ENCODE measurements at places on chromosomes 7 and 10. TPM values are rescaled to one million over a fixed set of nuclear protein-coding genes. Genes with fewer than 3 reads are reported as not detected.

GRCh38 chr7:52498366-52498765 lies 537.1 kb upstream of the POM121L12 start:
- no peak for DNase-seq

GRCh38 chr10:102799691-102800471 lies 37.3 kb downstream of the CYP17A1 start:
- DNase-seq = no peak

DNA sequence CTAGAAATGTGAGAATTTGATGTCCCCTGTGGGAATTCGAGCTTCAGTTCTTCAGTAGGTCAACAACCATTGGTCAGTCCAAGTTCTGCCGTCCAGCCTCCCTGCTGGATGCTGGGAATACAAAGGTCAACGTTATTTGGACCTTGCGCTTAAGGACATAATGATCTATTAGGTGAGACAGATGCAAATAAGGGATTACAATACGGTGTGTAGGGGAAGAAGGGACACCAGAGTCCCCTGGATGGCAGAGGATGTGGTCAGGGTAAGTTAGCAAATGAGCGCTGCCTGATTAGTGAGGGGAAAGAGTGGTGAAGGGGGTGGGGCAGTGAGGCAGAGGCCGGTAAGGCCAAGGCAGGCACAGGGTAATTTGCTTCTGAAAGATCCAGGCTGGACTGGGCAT lies 16.2 kb downstream of the CCNY start:
- DNase-seq = peak; percentile 76

DNA sequence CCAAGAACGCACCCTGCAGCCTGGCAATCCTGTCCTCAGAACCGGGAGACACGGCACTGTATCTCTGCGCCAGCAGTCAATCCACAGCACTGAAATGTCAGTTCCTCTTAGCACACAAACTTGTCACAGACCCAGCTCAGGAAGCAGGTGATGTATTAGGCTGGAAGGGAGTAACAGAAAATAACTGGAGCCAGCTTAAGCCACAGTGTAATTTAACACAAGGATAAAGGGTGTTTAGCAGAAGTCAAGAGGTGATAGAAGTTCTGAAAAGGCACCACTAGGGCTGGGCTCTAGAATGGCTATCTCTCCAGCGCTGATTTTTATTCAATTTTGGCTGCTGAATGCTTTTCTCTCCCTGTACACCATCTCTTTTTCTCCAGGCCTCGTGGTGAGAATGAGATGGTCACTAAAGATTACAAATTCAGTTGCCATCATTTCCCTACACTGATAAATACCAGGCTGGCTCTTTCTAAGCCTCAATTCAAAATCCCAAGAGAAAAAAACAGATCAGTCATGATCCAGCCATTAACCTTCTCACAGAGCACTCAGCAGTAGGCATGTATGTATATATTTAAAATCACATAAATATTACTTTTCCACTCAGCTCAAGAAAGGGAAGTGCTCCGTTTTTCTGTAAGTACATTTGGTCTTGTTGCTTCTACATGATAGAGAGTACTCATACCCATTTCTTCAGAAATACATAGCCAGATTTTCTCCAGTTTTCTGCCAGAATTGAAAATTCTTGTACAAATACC lies 102.7 kb upstream of the PRSS1 start:
- no peak for DNase-seq

DNA sequence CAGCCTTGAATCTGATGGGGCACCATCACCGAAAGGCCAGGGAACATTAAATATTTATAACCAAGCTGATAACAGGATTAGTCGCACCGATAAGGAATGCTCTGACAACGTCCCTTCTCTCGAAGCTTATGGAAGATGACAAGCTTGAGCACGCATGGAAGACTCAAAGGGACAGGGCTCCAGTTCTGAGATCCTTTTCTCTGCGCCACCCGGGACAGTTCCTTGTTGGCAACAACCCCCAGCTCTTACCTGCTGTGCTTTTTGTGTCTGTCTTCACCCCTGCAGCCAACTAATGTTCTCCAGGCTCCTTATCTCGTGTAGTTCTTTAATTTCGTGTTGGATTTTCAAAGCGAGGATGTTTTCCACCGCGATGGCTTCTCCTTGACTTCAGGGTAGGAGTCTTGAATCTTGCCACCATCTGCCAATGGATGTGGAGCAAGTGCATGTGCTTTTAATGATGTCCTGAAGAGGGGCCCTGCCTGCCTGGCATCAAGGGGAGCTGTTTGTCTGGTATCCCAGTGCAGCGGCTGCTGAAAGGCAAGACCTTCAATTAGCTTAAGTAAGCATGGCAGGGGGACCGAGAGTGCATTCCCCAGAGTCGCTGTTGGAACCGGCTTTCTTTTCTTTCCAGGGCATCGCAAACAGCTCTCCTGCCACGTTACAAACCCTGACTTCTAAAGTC lies 354 bp upstream of the FERD3L start:
- no peak for DNase-seq

- DNase-seq = no peak
These were observed 59.8 kb downstream of the STK32C start for GRCh38 chr10:132247943-132248342.

- no peak for DNase-seq
These were observed 88.0 kb downstream of the CREM start for GRCh38 chr10:35214607-35215020.

DNA sequence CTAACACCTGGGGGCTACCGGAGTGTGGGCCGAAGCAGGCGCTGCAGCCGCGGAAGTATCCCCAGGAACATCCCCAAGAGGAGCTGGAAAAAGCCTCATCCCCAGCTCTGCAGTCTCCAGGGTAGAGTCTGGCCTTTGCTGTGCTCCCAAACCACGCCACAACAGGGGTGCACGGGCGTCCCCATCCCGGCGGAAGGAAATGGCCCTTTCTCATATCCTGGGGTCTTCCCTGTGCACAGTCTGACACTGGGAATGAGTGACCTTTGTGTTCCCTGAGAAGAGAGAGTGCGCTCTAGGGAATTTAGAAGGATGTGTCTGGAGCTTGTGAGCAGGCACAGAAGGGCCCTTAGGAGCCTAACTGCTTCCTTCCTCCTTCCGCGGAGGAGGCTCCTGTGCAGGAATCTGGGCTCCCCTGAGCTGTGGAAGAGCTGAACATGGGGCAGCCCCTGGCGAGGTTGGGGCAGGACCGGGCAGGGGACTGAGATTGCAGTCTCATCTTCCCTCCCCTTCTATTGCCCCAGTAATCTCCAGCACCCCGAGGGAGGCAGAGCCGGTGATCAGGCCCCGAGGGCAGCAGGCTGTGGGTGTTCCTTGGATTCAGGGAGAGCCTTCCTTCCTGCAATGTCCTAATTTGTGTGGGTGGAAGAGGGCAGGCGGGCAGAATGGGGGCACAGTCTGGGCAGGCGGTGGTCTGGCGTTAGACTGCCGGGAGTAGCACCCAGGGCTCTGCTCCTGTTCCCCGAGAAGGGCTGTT lies 1.3 kb downstream of the REPIN1 start:
- no peak for DNase-seq

GRCh38 chr7:155377838-155378579 lies 79.9 kb upstream of the EN2 start:
- no peak for DNase-seq

GRCh38 chr7:142053988-142054387 lies 57.5 kb upstream of the MGAM2 start:
- DNase-seq = no peak

DNA sequence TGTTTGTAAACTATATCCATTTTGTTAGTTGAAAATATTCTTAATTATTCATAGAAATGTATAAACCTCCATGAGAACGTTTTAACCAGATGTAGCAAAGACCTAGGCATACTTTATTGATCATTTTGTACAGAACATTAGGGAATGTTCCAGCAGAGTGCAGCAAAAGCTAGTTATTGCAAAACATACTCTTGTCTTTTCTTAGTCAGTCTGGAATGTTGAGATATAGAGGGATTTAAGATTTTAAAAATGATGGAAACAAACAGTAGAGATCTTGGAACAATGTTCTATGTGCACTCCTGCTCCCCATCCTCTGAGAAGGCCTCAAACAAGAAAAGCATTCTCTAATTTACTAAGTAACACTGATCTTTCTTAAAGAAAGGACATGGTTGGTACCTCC lies 292.1 kb downstream of the BBS9 start:
- DNase-seq = no peak

- DNase-seq = no peak
These were observed 48.3 kb downstream of the PROSER2 start for GRCh38 chr10:11871466-11871865.

- DNase-seq = no peak
These were observed 457.6 kb downstream of the PLXNA4 start for GRCh38 chr7:132118641-132119040.

- DNase-seq = no peak
These were observed 489.4 kb downstream of the SEMA3D start for GRCh38 chr7:84697506-84697905.

DNA sequence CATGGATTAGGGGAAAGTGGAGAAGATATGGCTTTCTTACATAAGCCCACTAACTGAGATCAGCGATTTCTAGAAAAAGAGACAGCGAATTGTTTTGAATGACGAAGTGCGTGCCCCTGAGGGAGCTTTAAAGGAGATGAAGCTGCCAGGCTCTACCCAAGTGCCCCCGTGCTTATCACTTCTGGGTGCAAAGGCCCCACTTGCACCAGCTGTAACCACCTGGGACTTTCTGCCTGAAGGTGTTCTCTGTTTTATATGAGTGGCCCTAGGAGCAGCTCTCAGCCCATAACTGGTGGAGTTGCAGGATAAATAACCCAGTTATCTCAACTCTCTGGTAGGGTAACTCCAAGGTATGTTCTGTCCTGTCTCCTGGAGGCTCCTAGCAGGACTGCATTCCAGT lies 20.4 kb upstream of the CARD11 start:
- DNase-seq = no peak

DNA sequence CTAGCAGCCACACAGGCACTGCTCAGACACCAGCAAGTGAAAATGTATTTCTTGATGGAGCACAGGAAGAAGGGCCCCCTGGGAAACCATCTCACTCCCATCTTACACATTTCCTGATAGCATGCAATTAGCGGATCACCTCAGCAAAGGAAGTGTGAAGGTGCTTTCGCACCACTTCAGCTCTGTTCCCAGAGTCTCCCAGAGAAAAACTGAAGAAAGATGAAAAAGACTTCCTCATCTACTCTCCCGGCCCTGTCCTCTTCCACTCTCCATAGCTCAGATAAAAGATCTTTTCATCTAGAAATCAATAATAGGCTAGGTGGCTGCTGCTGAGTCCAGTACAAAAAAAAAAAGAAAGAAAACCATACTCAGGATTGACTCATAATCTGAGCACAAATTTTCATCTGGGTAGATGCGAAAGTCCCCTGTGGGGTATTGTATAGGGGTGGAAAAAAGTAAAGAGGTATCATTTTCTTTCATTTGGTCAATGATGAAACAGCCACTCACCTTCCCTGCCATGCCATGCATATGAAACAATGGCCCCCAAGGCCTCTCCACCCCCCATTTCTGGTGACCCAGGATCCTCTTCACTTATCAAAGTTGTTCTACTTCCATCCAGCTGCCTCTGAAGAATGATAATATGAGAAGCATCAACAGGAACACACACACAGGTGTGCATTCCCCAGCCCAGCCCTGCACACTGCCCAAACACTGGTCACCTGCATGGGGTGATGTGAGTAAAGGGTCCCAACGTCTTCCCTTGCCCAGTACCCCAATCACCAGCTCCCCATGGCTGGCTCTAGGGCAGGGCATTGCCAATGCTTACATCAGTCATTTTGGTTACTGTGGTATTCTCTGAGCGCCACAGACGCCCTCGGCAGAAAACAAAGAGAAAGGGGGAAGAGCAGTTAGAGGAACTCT lies 48.8 kb upstream of the DGKI start:
- no peak for DNase-seq

GRCh38 chr7:156777364-156778069 lies 115.5 kb downstream of the LMBR1 start:
- DNase-seq = no peak

DNA sequence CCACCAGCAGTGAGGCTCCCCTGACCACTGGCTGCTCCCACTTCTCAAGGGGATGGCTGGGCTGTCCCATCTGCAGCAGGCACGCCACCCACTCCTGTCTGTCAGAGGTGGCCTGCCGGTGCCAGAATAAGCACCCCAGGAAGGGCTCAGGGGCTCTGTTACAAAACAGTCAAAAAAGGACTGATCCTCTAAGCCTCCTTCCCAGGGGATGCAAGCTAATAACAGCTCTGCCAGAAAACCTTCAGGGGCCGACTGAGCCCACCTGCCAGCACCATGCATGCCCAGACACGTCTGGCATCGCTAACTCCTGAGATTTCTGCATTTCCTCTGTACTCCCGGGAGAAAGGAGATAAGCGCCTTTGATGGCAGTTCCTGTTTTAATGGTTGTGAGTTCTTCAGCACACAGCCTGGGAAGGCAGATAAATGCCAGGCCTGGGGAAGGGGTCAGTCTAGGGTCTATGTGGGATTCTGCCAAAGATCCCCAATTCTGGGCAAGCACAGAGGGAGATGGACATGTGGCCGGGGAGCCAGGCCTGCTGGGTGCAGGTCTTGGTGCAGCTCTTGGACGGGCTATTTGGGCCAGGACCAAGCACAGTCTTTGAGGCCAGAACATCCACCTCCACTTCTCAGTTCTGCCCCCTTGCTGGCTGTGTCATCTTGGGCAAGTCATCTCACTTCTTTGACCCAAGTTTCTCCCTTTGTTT lies 128.4 kb downstream of the ARHGAP22 start:
- DNase-seq = no peak

- DNase-seq = no peak
These were observed 46.9 kb upstream of the NPFFR1 start for GRCh38 chr10:70330671-70331070.

DNA sequence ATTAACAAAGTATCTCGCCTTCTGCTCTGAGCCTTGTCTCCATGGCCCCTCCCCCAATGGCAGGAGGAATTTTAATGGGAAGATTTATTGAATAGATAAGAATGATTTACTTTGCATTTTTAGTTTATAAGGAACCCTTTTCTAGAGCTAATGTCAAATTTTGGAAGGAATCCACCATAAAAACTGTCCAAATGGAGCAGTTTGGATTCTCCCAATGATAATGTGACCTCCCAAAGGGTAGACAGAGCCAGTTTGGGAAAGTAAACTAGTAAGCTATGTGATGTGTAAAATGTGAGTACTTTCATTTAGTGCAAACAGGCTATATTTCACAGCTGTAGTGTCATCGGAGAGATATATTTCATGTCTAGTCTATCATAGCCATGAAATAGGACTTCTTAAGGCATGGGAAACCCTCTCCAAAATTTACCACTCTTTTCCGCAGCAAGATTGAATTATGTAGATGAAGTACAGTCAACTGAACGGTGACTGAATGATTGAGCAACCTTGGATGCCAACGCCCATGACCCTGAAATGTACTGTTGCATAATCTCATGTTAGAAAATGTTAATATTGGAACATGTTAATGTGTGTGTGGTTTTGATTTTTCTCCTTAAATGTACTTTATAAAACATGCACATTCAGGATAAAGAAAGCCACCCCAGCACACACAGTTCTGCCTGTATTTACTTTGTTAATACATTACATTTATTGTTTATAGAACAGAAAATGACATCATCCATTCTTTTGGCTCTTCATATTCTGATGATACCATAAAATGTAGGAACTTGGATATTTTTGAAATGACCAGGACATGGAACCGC lies 140.6 kb downstream of the NRP1 start:
- no peak for DNase-seq

The NCF1 gene
- 23.8 TPM for total RNA-seq

The SPDYE5 gene
- total RNA-seq = not detected

The CLDN12 gene
- total RNA-seq = 5.2 TPM

The CTTNBP2 gene
- total RNA-seq = not detected

The FKBP6 gene
- not detected for total RNA-seq

The EN2 gene
- total RNA-seq = not detected

The PBLD gene
- 0.47 TPM for total RNA-seq

The PTER gene
- total RNA-seq = 18.5 TPM

The GFRA1 gene
- total RNA-seq = not detected

The AKR1C4 gene
- not detected for total RNA-seq

The NPSR1 gene
- not detected for total RNA-seq

All from natural killer cell treated with Interleukin-12 subunit alpha and Interleukin-12 subunit beta and Interleukin-15 and Interleukin-18, amount 100 ng/mL, for 72 hours (primary cell).